ENCODE measurements at places on chromosomes 4 and X.
A peak's percentile ranks its signal among the peaks of the same experiment; 100 is the strongest.

GRCh38 chr4:3123181-3123671 lies 48.7 kb downstream of the HTT start:
- peak; percentile 12 for DNase-seq

- no peak for DNase-seq
Measured at GRCh38 chr4:37664696-37665095, 21.5 kb downstream of the RELL1 start.

GRCh38 chr4:9771034-9771433 lies 10.4 kb upstream of the DRD5 start:
- DNase-seq = no peak

GRCh38 chr4:83569987-83570386 lies 34.1 kb downstream of the GPAT3 start:
- DNase-seq = no peak

- peak; percentile 30 for DNase-seq
Measured at GRCh38 chrX:103175944-103176753, 38.8 kb upstream of the BEX4 start.

DNA sequence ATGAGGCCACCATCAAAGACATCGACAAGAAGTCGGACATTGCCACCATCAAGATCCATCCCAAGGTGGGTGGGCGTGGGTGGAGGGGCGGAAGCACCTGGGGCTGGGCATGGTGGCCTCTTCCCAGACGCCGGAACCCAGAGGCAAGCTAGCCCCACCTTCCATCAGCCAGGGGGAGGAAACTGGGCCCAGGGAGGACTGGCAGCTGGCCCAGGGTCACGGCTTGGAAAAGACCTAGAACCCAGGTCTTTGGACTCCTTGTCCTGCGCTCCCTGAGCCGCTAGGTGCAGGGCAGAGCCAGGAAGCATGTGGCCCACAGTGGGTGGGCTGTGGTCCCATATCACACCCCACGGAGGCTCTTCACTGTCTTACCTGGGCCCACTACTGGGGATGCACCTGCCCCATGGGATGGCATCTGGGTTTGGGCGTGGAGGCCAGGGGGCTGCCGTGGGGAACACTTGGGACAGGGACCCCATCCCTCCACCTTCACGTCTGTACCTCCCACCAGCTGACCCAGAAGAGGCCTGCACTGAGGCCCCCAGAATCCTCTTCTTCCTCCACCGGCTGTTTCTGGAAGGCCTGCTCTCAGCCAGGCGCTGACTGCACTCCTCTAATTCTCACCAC lies 17.3 kb downstream of the HTRA3 start:
- no peak for DNase-seq

GRCh38 chr4:26467724-26468123 lies 22.6 kb downstream of the CCKAR start:
- no peak for DNase-seq

- DNase-seq = no peak
Measured at GRCh38 chr4:1028574-1029220, 17.3 kb downstream of the FGFRL1 start.

- DNase-seq = no peak
Measured at GRCh38 chrX:84729809-84730208, 227.6 kb upstream of the HDX start.

- DNase-seq = no peak
Measured at GRCh38 chr4:7826176-7826908, 113.3 kb downstream of the AFAP1 start.

GRCh38 chr4:146059865-146060264 lies 115.7 kb upstream of the LSM6 start:
- no peak for DNase-seq

- no peak for DNase-seq
Measured at GRCh38 chrX:153065389-153065788, 6.9 kb upstream of the PNMA6A start.

DNA sequence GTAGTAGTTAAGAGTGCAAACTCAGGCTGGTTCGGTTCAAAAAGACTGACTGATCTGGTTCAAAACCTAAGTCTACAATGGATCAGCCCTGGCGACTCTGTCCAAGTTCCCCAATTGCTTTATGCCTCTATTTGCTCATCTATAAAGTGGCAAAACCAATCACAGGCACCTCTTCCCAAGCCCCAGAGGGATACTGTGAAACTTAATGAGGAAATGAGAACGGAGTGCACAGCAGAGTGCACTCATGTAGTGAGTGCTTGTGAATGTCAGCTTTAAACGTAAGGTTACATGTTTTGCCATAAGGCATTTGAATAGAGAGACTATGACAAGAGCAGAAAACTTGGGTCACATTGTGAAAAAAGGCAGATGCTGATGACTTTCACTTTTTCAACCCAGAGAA lies 199.7 kb upstream of the KLF3 start:
- DNase-seq = no peak

Measured in right kidney (tissue), 9 donors.